ENCODE measurements at places on chromosomes 2 and 18. TPM values are rescaled to one million over a fixed set of nuclear protein-coding genes. Genes with fewer than 3 reads are reported as not detected.

Gene PAX3
- total RNA-seq, result not detected

Gene PNO1
- total RNA-seq, result 27.1 TPM

Gene NYAP2
- not detected for total RNA-seq

Gene C2orf80
- total RNA-seq, result not detected

Gene NOSTRIN
- total RNA-seq, result under 0.01 TPM

Gene GKN2
- total RNA-seq, result not detected

Gene COL3A1
- 46.7 TPM for total RNA-seq

Gene NFE2L2
- total RNA-seq, result 31.8 TPM

Gene MEIS1
- 42.6 TPM for total RNA-seq

Gene HOXD9
- total RNA-seq, result 1.3 TPM

Gene SAG
- under 0.01 TPM for total RNA-seq

Gene CPO
- not detected for total RNA-seq

Gene C2orf76
- total RNA-seq, result 16.0 TPM

Gene GTF3C2
- total RNA-seq, result 27.3 TPM

Gene UGT1A3
- not detected for total RNA-seq

Gene POTEI
- total RNA-seq, result under 0.01 TPM

Gene TFCP2L1
- not detected for total RNA-seq
